PC-9 (cell line): ENCODE measurements at places on chromosomes 1 and 21.

DNA sequence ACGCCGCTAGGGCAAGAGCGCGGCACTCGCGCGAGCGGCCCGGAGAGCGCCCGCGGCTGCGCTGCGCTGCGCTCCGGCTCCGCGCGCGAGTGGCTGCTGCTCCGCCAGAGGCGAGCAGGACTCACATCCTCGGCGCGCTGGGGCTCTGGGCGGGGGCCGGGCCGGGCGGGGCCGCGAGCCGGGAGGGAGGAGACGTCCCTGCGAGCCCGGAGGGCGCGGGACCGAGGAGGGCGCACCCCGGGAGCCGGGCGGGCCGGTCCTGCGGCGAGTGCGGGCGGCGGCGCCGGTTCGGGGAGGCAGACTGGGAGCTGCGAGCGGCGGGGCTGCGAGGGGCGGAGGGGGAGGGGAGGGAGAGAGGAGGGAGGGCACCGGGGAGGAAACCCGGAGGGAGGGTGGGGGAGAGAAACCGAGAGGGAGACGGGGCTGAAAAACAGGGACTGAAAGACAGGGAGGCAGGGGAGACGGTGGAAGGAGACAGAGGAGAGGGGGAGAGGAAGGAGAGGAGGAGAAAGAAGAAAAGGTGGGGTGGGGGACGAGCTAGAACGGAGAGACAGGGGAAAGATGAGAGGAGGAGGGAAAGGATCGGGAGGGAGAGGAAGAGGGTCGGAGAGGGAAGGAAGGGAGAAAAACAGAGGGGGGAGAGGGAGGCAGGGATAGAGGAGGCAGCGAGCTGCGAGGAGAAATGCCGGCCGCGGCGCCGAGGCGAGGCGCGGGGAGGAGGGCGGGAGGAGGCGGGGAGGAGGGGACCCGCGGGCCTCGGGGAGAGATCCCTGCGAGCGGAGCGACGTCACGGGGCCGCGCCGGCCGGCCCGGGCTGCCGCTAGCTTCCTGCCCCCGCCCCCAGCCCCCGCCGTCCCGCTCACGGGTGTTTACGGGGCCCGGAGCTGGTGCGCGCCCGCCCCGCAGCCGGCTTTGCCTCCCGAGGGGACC is at the start of gene CAMK2N1:
TSS of gene CAMK2N1 (minus strand) at position 684 of the 930 bp plus-strand sequence. CDS start 831 bp downstream, outside the sequence.
- no peaks in the 10 kb centered on the region for H3K27me3 ChIP-seq
- no peaks in the 10 kb centered on the region for H3K36me3 ChIP-seq
- H3K4me1 ChIP-seq: peaks cover 33% of the 10 kb centered on the region
- peak within 1 kb of the TSS; percentile 87 for H3K27ac ChIP-seq
- H3K4me3 ChIP-seq: peak within 1 kb of the TSS; percentile 87

GRCh38 chr1:179023946-179024650 is 1.6 kb upstream of the FAM20B start:
- H3K27ac ChIP-seq: no peak overlapping the region
- H3K27me3 ChIP-seq: no peaks in the 10 kb centered on the region
- H3K4me1 ChIP-seq: peaks cover 32% of the 10 kb centered on the region
- no peak overlapping the region for H3K4me3 ChIP-seq

- no peaks in the 10 kb centered on the region for H3K36me3 ChIP-seq
- no peaks in the 10 kb centered on the region for H3K4me1 ChIP-seq
- no peaks in the 10 kb centered on the region for H3K27me3 ChIP-seq
- no peak for DNase-seq
- no peak overlapping the region for H3K4me3 ChIP-seq
Observed at GRCh38 chr1:63738772-63739171, 35.0 kb upstream of the ROR1 start.

- no peaks in the 10 kb centered on the region for H3K27me3 ChIP-seq
- H3K36me3 ChIP-seq: no peaks in the 10 kb centered on the region
- no peak overlapping the region for H3K27ac ChIP-seq
- DNase-seq: no peak
Observed at GRCh38 chr1:205128050-205128449, 6.3 kb upstream of the RBBP5 start.

GRCh38 chr21:14312871-14313270 is 70.1 kb downstream of the HSPA13 start:
- no peak overlapping the region for H3K4me3 ChIP-seq
- H3K27ac ChIP-seq: no peak overlapping the region
- no peaks in the 10 kb centered on the region for H3K36me3 ChIP-seq
- no peaks in the 10 kb centered on the region for H3K4me1 ChIP-seq
- H3K27me3 ChIP-seq: no peaks in the 10 kb centered on the region

DNA sequence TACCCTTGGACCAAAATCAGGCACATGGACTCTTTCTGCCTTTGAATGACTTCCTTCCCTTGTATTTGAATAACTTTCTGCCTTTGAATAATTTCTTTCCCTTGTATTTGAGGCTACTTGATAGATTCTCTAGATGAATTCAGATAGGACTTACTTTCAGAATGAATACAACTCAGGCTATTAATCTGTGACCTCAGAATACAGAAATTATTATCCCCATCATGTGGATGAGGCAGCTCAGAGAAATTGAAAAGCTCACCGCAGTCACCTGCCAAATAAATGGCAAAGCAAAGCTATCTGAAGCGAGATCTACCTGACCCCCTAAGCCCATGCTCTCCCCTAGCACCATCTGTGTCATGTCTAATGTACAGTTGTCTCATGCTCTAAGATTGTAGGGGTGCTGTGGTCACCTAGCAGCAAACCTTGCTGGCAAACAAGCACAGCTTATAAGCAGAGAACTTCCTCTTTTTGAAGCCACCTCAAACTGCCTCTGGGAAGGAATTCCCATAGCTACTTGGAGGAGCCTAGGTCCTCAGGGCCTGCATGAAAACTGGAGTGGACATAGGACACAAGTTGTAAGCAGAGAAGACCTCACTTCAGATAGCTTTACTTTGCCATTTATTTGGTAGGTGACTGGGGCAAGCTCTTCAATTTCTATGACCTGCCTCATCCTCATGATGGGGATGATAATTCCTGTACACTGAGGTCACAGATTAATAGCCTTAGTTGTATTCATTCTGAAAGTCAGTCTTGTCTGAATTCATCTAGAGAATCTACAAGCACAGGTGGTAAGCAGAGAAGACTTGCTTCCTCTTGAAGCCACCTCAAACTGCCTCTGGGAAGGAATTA is 66.1 kb downstream of the FASLG start:
- no peaks in the 10 kb centered on the region for H3K27me3 ChIP-seq
- no peaks in the 10 kb centered on the region for H3K36me3 ChIP-seq
- no peak overlapping the region for H3K4me3 ChIP-seq
- no peaks in the 10 kb centered on the region for H3K4me1 ChIP-seq
- H3K27ac ChIP-seq: no peak overlapping the region

- H3K27me3 ChIP-seq: no peaks in the 10 kb centered on the region
- no peak overlapping the region for H3K4me3 ChIP-seq
- no peaks in the 10 kb centered on the region for H3K4me1 ChIP-seq
- H3K36me3 ChIP-seq: no peaks in the 10 kb centered on the region
- H3K27ac ChIP-seq: no peak overlapping the region
- no peak for DNase-seq
Observed at GRCh38 chr1:118960026-118960561, 28.0 kb downstream of the TBX15 start.

DNA sequence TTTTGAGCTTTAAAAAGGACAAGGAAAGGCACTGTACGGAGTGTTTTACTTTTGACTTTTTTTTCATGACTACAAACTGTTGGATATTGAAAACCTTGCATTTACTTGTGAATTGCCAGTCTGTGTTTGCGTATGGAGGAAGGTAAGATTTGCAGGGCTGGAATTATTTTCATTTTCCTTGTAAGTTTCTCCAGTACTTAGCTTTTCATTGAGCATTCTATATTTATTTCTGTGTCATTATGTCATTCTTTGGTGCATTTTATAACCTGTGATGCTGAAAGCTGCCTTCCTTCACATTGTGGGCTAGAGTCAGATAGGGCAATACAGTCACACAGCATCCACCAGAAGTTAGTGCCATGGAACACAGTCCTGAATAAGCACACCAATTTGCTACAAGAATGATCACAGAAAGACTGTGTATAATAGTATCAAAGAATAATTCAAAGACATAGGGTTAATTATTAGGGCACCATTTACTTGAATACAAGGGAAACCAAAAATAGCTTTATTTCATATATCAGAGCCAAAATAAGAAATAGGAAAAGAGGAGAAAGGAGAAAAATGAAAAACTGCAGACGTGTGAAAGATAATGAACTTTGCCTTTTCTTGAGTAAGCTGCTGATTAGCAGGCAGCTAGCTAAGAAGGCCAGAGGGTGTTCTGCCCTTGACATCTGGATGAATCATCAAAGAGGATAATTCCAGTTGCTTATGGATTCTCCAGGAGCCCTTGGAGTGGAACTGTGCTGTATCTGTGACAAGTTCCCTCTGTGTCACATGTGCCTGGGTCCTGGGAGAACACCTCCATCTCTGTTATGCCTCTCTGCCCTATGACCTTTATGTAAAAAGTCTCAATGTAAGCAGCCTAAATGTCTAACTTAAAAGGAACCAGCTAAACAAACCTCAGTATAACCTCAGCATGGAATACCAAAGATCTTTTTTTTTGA is 8.0 kb upstream of the FAM20B start:
- no peaks in the 10 kb centered on the region for H3K27me3 ChIP-seq
- peak overlapping the region; percentile 28; the same call in 1 of the 2 replicates for H3K4me3 ChIP-seq
- DNase-seq: no peak
- peaks cover 39% of the 10 kb centered on the region for H3K4me1 ChIP-seq
- no peaks in the 10 kb centered on the region for H3K36me3 ChIP-seq

DNA sequence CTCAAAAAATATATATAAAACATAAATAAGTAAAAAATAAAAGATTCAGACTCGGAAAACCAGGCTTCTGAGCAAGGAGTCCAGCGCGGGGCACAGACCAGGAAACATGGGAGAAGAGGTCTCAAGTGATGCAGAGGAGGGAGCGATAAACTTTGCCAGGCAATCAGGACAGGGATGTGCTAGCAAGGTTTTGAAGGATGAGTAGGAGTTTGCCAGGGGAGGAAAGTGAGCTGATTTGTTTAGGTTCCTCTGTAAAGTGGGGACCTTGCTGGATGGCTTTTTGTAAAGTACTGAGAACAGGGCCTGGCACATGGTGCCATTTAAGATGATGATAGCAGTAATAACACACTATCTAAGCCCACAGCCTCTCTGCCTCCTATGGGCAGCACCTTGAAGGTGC is 86.1 kb downstream of the SPSB1 start:
- no peak for DNase-seq
- no peaks in the 10 kb centered on the region for H3K36me3 ChIP-seq
- H3K27ac ChIP-seq: no peak overlapping the region
- H3K4me1 ChIP-seq: no peaks in the 10 kb centered on the region
- H3K27me3 ChIP-seq: no peaks in the 10 kb centered on the region

DNA sequence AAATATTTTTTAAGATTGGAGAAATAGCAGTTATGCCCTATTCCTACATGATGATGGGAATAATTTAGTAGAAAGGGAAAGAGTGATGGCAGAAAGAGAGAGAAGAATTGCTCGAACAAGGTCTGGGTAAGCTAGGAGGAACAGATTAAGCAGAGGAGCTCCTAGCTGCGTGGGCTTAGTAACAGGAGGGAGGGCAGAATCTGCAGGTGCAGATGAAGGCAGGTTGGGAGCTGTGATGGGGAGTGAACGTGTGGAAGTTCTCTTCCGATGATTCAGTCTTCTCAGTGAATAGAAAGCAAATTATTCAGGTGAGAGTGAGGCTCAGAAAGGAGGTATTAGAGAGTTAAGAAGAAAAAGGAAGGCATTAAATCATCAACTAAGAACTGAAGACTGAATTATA is 8.3 kb upstream of the CR1 start:
- H3K4me1 ChIP-seq: no peaks in the 10 kb centered on the region
- H3K27ac ChIP-seq: no peak overlapping the region
- no peaks in the 10 kb centered on the region for H3K27me3 ChIP-seq
- H3K36me3 ChIP-seq: no peaks in the 10 kb centered on the region
- H3K4me3 ChIP-seq: no peak overlapping the region

DNA sequence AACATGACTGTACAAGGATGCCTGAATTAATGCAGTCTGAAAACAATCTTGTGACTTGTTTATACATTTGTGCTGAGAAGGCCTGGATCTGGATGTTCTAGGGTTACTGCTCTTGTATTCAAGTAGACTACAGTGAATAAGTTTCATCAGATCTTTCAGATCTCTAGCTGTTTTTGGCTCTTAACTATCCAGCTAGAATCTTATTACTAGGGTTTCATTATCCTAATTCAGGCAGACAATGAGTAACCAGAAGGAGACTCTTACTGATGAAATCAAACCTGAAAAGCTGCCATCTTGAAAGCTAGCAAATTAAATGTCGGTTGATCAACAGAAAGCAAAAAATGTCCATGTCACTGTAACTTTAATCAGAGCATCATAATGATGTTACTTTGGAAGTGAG is 112.5 kb upstream of the KCNK2 start:
- no peak overlapping the region for H3K4me3 ChIP-seq
- H3K27me3 ChIP-seq: no peaks in the 10 kb centered on the region
- H3K36me3 ChIP-seq: no peaks in the 10 kb centered on the region
- no peak for DNase-seq
- H3K4me1 ChIP-seq: no peaks in the 10 kb centered on the region
- H3K27ac ChIP-seq: no peak overlapping the region

DNA sequence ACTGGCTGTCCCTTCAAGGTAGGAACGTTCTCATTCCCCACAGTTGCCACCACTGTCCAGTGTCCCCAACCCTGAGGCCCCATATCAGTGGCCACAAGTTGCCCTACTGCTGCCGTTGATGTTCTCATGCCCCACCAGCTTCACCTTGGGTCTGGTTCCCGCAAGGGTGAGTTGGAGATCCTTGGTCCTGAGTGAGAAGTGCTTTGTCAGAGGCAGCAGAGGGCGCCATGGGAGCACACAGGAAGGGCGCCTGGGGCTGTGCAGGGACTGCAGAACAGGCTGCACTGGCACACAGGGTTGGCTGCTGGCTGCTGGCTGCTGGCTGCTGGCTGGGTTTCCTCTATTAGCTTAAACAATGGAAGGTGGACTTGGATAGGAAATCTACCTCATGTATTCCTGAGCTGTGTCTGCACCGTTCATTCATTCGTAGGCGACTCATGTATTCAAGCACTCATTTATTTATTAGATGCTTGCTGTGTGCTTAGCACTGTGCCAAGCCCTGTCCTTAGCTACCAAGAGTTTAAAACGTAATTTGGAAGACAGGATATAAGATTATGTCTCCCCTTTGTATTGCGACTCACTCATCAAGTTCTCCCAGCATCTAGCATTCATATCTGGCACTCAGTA is 2.1 kb upstream of the S100A9 start:
- no peak overlapping the region for H3K4me3 ChIP-seq
- H3K27me3 ChIP-seq: no peaks in the 10 kb centered on the region
- peaks cover 42% of the 10 kb centered on the region for H3K4me1 ChIP-seq
- peak; percentile 61 for DNase-seq

- H3K36me3 ChIP-seq: no peaks in the 10 kb centered on the region; the same call in 1 of the 2 replicates
- no peak for DNase-seq
- no peak overlapping the region for H3K27ac ChIP-seq
- H3K4me1 ChIP-seq: no peaks in the 10 kb centered on the region
- no peaks in the 10 kb centered on the region for H3K27me3 ChIP-seq
Observed at GRCh38 chr1:214416417-214416816, 135.0 kb downstream of the PTPN14 start.

GRCh38 chr1:90851711-90852050 is 134.6 kb upstream of the BARHL2 start:
- no peak for DNase-seq
- H3K4me3 ChIP-seq: peak overlapping the region; percentile 89
- peaks cover 9% of the 10 kb centered on the region; the same call in 1 of the 2 replicates for H3K4me1 ChIP-seq

GRCh38 chr1:231936983-231937775 is 310.6 kb downstream of the DISC1 start:
- H3K36me3 ChIP-seq: no peaks in the 10 kb centered on the region
- no peaks in the 10 kb centered on the region for H3K27me3 ChIP-seq
- H3K4me1 ChIP-seq: no peaks in the 10 kb centered on the region
- DNase-seq: no peak
